ENCODE measurements at places on chromosomes 6 and 20.

- no peak for DNase-seq
Measured at GRCh38 chr6:45595010-45595851, 217.5 kb upstream of the SUPT3H start.

GRCh38 chr20:12057778-12058177, 140.1 kb downstream of the BTBD3 start:
- DNase-seq: no peak

GRCh38 chr6:118921084-118921483, 13.9 kb downstream of the MCM9 start:
- no peak for DNase-seq

GRCh38 chr6:107870381-107870780, 46.3 kb upstream of the SCML4 start:
- DNase-seq: peak; percentile 59

DNA sequence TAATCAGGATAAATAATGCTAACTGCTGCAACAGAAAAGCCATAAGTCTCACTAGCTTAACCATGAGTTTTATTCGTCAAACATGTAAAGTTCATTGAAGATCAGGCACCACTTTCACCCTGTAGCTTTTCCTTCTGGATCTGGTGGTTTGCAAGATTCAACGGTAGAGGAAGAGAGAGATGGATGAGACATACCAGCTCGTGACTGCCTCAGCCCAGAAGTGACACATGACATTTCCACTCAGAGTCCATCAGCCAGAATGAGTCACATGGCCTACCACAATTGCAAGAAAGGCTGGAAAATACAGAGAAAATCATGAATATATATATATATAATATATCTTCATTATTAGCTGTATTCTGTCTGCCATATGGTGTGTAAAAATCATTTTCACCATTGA, 29.0 kb downstream of the SPTLC3 start:
- DNase-seq: no peak

DNA sequence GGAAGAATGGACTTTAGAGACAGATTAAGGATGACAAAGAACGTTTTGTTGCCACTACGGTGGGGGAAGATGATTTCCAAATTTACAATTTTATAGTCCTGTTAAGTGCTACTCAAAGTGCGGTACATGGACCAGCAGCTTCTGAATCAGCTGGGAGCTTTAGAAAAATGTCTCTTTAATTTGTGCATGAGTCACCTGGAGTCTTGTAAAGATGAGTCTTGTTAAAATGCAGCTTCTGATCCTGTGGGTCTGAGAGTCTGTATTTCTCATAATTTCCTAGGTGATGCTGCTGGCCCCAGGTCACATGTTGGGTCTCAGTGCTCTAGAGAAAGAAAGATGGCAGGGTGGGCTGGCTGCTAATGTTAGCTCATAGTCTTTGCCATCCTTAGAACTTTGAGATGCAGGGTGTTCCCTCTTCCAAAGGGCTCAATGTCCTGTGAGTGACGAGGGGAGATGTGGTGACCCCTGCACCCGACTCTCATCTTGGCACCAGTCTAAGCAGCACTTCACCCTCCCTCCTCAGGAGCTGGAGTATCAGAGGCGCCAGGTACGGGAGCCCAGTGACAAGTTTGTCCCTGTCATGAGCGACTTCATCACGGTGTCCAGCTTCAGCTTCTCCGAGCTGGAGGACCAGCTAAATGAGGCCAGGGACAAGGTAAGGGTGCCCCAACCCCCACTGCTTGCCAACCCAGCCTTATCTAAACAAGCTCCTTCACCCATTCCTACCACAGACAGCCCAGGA, 34.5 kb downstream of the MOCS1 start:
- no peak for DNase-seq

DNA sequence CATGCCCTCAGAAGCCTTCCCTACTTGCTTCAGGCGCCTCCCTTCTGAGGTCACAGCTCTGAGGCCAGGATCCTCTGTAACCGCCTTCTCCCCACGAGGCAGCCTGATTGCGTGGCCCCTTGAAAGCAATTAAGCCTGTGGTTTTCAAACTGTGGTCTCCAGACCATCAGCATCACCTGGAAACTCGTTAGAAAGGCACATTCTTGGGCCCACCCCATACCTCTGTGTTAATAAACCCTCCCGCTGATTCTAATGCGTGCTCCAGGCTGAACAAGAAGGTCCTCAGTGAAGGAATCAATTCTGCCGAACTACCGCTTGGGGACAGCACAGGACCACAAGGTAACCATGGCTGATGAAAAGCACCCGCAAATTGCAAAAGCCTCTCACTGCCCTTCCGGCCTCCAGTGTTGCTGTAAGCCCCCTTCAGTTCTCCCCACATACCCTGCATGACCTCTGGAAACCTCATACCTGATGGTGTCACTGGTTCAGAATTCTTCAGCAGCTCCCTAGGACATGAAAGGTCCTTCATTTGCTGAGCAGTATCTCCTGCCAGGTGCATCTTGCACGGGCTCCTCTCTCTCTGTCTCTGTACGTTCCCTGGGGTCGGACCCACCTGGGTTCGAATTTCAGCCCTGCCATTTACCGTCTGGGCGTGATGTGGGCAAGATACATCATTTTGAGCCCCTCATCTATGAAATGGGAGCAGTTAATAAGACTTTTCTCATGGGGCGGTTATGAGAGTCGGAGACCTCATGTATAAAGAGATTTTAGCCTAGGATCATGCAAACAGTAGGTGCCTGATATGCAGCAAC, 93.3 kb upstream of the RNF24 start:
- peak; percentile 88 for DNase-seq

DNA sequence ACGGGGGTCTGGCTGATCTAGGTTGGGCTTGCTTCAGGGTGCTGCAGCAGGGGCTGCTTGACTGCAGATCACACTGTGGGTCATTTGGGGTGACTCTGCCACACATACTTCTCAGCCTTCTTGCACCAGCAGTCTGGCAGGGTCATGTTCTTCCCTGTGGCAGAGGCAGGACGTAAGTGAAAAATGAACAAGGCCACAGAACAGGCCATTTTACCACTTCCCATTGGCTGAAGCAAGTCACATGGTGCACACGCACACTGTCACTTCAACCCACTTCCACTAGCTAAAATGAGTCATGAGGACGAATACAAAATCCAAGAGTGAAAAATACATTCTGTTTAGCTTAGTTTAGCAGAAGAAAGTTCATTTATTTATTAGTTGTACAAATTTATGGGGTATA, 168.6 kb upstream of the GGTLC1 start:
- DNase-seq: peak; percentile 25

- no peak for DNase-seq
Measured at GRCh38 chr6:36933102-36933501, 21.4 kb upstream of the PI16 start.

- DNase-seq: peak; percentile 78
Measured at GRCh38 chr6:84150705-84151104, 76.7 kb downstream of the CEP162 start.

DNA sequence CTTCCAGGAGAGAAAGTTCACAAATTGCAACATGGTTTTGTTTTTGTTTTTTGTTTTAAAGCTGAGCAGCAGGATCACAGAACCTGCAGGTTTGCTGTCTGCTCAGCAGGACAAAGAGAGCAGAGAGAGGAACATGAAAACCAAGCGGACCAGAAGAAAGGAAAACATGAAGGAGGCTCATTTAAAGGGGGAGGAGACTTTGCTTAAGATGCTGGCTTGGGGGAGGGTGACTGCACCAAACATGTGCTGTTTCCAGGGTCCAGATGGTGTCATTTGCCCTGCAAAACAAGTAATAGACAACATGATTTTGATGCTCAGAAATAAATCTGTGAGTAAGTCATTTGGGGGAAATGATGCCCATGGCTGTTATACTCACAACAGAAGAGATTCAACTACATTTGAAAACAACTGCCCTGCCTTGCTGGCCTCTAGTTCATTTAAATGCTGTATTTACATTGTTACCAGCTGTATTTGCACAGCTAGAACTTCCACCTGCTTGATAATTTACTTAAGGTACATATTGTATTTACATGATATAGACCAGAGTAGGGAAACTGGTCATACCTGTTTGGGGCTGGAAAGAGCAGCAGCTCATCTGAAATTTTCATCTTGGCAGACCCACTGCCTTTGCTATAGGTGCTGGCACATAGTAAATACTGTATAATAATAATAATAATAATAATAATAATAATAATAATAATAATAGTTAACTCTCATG, 32.2 kb upstream of the CHD6 start:
- DNase-seq: no peak

GRCh38 chr6:129073691-129074395, 190.9 kb downstream of the LAMA2 start:
- no peak for DNase-seq

GRCh38 chr6:46040288-46040687, 24.6 kb upstream of the CLIC5 start:
- DNase-seq: no peak

GRCh38 chr6:7004581-7005297, 103.0 kb upstream of the RREB1 start:
- DNase-seq: peak; percentile 44

DNA sequence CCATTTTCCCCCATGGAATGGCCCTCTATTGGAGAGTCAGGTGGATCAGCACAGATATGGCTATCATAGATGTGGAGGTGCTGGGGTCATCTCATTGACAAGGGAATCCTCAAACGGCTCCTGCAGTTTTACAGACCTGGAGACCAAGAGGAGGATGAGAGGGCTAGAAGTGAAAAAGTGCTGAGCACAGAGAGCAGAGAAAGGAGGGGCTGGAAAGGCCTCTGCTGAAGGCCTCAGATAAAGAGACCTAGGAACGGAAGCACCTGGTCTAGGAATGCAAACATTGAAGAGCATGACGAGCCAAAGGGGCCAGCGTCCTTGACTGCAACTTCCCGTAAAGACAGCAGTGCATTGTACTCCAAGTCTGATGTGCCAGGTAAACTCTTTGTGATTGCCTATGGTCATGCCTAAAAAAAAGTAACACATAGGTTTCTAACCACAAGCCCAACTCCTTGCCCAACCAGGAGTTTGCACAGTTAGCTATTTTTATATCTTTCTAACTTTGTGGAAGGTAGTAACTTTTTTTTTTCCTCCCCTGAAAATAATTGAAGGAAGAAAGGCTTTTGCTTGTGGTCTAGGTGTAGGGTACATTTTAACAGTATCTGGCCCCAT, 15.2 kb downstream of the RSPH4A start:
- DNase-seq: no peak

- no peak for DNase-seq
Measured at GRCh38 chr6:3904518-3904917, 55.3 kb downstream of the FAM50B start.

DNA sequence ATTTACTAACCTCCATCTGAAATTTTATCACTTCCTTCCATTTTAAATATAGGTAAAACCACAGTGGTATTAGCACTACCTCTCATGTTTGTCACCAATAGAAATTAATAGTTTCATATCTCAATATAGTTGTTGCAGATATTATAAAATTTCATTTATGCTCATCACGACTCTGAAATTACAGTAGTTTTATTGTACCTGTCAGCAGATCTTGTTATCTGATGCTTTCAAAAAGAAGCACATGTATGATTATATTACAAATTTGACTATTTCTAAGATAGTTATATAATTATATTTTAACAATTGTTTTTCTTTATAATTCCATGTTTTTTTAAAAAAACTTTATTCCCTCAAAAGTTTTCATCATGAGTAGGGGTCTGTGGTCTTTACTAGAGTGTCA, 4.8 kb downstream of the TAAR5 start:
- no peak for DNase-seq

- DNase-seq: no peak
Measured at GRCh38 chr20:6632187-6632586, 135.3 kb upstream of the BMP2 start.

DNA sequence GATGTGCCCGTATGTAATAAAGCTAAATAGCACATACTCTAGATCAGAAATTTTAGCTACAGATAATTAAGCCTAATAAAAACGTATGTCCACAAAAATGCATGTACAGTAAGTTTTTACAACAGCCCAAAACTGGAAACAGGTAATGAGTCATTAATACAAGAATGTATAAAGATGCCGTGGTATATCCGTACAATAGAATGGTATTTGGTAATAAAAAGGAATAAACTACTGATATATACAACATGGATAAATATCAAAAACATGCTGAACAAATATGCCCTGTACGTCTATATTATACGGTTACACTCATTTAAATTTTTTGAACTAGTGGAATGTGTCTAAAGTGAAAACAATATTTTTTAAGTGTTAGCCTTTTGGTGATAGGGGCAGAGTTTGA, 128.2 kb upstream of the ADGRB3 start:
- DNase-seq: no peak

GRCh38 chr20:10970109-10970508, 296.3 kb upstream of the JAG1 start:
- DNase-seq: no peak

DNA sequence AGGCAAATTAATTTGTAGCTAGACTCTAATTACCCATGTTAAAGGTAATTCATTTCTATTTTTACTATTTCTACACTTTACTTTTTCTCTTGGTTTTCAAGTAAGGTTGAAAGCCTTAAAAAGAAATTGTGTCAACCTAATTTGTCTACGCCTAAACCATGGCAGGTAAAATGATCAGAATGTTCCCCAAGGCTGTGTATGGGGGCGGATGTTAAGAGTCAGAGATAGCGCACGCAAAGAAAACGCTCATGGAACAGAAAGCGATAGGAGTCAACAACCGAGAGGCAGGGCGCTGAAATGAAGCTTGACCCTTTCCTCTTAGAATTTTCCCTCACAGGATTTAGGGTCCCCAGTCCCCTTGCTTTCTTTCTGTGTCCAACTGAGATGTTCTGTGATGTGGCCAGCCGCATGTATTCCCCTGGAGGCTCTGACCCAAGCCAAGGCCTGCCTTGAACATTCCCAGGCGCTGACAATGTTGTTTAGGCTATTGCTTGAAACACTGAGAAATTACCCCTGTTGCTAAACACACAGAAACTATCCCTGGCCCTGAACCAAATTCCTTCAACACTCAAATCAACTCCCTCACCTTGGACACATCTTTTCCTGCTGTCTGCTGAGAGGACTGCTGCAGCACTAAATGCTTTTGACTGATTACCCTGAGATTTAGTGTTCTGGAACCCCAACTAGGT, 10.9 kb downstream of the PSMB1 start:
- DNase-seq: no peak

DNA sequence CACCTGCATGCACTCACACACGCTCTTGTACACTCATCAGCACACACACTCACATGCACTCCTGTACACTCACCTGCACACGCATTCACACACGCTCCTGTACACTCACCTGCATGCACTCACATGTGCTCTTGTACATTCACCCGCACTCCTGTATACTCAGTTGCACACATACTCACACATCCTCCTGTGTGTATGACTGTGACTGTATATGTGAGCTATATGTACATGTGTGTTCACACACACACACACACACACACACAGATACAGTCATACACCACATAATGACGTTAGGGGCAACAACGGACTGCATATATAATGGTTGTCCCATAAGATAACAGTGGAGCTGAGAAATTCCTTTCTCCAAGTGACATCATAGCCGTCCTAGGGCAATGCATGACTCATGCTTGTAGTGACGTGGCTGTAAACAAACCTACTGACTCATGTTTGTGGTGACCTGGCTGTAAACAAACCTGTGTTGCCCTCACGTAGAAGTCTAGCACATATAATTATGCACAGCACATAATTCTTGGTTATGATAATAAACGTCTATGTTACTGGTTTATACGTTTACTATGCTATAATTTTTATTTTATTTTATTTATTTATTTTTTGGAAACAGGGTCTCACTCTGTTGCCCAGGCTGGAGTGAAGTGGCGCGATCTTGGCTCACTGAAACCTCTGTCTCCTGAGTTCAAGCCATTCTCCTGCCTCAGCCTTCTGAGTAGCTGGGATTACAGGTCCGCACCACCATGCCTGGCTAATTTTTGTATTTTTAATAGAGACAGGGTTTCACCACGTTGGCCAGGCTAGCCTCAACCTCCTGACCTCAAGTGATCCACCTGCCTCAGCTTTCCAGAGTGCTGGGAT, 22.8 kb upstream of the TAF4 start:
- peak; percentile 84 for DNase-seq

Data from suppressor macrophage treated with lipopolysaccharide for 1 hour (primary cell).